Suppressor macrophage treated with lipopolysaccharide for 1 hour (primary cell): ENCODE measurements at places on chromosomes 4 and X.

GRCh38 chrX:74500555-74500954 is 79.3 kb downstream of the SLC16A2 start:
- no peak for DNase-seq

DNA sequence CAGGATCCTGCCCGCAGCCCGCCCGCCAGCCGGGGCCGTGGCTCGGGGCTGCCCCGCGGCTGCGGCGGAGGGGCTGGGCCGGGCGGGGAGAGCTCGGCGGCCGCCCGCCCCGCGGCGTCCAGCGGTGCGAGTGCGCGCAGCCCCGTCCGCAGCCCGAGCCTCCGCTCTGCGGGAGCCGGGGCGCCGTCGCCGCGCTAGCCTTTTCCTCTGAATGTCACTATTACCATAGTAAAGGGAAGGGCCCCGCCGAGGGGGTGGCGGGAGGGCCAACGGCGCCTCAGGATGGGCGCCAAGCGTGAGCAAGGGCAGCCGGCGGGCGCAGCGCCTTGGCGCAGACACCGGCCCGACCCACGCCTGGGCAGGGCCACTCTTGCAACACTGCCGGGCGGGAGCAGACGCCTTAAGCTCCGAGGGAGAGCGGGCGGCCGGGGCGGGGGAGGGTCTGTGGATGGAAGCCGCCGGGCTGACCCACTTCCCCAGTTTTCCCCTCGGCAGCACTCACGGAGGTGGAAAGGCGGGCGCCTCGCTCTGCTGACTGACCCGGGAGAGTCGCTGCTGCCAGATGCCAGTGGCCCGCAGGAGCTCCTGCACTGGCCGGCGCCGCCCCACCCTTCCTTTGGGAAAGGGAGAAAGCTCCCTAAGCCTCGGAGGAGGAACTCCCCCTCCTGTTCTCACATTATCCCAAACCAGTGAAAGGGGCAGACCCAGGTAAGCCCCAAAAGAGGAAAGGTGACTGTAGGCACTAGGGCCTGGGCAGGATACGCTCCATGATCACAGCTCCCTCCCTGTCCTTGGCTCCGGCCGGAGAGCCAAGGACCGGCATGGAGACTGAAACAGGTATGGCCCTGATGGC is 329.4 kb downstream of the HNRNPD start:
- peak; percentile 92 for DNase-seq

DNA sequence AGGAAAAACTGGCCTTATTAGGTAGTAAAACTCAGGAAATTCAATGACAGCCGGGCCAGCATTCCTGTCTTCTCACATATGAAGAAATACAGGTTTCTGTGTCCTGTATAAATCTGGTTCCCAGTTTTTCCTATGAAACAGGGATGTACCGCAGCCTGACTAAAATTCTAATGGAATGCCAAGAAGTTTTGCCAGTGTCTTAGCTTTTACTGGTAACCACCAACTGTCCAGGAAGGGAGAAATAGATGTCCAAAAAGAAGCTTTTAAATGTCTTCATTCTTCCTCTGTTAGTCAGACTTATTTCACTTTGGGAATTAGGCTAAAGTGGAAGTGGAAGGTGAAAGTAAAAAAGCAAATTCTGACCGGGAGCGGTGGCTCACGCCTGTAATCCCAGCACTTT is 108.0 kb upstream of the TBL1X start:
- no peak for DNase-seq

DNA sequence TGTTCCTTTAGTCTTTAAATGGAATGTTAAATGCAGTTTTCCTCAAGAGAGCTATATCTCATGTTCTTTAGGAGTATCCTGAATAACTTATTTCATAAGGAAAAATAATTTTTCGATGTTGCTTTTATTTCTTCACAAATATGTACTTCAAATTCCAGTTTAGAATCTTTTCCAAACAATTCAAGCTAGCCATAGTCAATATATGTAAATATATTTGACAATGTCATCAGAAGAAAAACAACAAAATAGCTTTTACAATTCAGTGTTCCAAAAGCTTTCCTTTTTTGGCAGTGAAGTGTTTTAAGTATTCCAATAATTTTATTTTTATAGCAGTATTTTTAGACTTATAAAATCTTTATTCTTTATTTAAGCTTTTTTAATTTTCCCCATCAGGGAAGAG is 1532.0 kb downstream of the PCDH18 start:
- DNase-seq, result no peak

DNA sequence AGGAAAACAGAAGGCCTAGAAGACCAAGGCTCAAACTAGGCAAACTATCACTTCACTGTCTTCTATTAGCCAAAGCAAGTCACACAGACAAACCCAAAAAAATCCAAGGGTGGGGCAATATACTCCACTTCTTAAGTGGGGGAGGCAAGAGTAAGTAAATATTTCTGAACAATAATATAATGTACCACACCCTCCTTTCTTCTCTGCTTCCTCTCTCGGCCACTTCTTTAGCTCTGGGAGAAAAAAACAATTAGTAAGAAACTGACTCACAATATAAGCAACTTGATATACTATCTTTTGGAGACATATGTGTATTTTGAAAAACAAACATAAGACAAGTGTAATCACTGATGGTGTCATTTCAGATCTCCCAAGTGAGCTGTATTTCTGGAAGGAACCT is 14.8 kb downstream of the DCAF8L1 start:
- no peak for DNase-seq

- no peak for DNase-seq
These were observed 177.1 kb downstream of the SPANXN3 start for GRCh38 chrX:143340190-143340589.

DNA sequence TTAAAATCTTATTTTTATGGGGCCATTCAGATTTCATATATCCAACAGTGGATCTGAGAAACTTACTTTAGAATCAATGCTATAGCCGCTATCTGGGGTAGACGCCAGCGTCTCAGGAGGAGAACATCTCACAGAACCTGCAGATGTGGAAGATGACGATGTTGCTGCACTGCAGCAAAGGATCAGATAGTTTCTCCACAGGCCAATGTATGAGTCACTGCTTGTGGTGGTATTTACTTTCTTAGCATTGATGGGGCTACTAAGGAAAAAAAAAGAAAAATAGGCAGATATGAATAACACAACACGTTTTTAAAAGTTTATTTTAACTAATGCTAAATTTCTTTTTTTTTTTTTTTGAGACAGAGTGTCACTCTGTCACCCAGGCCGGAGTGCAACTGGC is 85.9 kb downstream of the ZAR1 start:
- DNase-seq, result no peak

GRCh38 chr4:40149960-40150385 is 46.9 kb upstream of the RHOH start:
- peak; percentile 78 for DNase-seq

DNA sequence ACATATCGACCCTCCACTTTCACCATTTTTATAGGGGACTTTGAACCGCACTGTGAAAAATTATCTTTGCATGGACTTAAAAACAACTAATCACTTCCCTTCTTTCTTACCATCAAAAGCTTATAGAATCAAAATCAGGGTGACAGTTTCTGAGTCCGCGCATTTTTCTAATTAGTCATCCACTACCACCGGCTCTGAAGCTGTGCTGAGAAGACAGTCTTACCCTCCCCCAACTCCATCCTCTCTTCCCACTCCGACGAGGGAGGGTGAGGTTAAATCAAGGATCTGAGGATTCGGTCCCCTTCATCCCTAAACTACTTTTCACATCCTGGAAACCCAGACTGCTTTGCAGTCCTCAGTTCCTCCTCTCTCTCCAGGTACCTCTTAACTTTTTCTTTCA is 4.2 kb downstream of the DCTD start:
- DNase-seq, result no peak

DNA sequence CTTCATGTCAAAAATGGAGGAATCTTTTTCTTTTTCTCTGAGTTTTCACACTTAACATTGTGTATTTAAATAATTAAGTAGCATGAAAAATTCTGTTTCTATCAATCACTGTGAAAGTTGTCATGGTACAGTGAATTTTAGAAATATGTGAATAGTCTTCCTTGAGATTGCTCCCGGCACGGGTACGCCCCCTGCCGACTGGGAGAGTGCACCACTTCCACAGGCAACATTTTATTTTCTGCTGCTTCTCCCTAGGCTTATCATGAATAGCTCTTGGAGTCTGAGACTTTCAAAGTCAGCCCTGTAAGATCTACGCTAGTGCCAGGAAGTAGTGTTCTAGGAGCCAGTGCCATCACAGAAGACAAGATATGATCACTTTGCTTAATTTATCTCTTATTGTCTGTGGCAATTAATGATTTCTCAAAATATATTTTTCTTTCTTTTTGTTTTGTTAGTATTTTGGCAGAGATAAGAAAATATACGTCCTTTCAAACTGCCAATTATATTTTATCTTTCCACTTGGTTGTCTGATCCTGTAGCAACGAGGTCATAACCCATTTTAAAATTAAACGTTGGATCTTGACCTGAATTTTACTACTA is 763.8 kb upstream of the AADAT start:
- DNase-seq, result peak; percentile 40

DNA sequence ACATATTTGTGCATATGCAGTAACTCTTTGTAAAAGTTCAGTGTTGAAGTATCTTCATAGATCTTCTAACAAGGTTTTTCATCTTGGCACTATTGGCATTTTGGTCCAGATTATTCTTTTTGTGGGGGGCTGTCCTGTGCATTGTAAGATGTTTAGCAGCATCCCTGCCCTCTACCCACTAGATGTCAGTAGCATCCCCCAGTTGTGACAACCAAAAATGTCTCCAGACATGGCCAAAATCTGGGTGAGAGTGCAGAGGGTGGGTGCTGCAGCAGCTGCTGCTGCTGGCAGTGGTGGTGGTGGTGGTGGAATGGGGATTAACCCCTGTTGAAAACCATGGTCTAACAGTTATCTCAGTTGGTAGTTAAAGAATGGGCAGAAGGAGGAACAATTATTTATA is 370.0 kb downstream of the GPAT3 start:
- no peak for DNase-seq

DNA sequence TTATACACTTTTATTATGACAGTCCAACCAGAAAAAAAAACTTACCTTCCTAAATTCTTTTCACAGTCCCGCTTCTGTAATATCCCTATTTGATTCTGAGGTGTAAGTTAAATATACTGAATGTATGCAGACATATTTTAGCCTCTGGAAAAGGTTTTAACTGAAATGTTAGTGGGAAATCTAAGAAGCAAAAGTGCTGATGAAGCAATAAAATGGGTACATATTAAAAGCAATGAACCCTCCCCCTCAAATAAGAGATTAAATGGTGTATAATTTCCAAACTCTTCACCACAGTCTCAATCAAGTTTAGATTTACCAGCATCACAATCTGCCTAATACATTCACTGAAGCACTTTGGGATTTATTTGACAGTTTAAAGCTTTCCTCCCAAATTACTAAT is 688.3 kb upstream of the DIAPH2 start:
- DNase-seq, result no peak

DNA sequence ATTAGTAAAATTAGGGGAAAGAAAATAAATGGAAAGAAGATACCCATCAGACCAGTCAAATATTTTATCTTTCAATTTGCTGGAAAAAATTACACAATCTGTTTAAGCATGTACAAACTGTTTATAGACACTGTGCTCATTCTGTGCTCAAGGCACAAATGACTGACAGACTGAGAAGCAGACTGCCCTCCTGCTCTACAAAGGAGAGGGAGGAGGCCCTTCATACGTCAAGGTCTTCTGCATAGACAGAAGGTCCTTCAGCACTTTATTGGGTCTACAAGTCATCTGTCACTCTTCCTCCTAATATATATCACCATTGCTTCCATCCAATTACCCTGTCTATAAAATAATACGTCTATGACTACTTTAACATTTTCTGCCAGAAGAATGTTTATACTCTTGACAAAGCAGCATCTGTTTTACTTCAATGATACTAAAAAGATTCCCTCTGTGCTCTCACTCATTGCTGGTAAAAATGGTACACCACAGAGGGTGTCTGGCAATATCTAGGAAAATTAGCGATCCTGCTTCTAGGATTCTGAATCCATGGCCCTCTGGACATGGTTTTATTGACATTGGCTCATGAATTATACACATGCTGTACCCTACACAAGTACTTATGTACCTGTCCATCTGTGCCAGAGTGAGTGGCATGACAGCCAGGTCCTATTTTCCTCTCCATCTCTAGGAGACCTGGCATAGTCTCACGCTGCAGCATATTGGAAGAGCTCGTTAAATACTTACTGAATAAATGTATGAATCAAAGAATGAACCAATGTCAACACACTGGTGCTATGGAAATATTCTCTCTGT is 11.3 kb downstream of the SLC10A6 start:
- DNase-seq, result no peak

DNA sequence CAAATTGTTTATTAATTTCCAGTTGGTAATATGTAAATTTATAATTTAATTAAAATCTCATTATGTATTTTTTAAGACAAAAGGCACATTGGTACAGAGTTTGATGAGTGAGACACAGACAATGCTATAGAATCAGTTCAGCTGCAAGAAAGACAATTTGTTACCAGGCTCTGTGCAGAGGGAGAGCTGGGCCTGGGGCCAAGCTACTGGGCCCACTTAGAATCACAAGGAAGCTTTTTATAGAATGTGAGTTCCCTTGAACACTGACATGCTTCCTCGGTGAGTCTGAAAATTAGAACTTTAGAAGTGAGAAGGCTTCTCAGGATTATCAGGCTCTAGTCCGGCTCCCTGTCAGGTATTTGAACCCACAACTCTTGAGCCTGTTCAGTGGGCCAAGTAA is 129.0 kb downstream of the AFF2 start:
- no peak for DNase-seq

GRCh38 chrX:153688071-153688470 is 345 bp downstream of the SLC6A8 start:
- no peak for DNase-seq

DNA sequence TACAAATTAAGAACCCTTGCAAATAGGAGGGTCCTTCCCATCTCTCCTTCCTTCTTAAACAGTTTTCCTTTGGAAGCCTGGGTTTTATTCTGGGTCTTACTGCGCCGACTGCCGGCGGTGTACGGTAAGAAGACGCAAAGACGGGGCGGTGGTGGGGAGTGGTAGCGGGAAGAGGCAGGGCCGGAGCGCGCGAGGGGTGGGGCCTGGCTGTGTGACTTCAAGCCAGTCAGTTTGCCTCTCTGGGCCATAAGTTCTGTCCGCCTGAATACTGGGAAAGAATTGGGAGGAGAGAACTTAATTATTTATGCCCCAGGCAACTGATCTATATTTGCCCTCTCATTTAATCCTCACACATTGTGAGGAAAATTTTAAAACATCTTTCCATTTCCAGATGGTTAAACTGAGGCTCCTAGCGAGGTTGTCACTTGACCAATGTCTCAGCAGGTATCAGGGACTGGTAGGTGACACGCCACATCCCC is 726 bp upstream of the KANTR start:
- DNase-seq, result peak; percentile 87

DNA sequence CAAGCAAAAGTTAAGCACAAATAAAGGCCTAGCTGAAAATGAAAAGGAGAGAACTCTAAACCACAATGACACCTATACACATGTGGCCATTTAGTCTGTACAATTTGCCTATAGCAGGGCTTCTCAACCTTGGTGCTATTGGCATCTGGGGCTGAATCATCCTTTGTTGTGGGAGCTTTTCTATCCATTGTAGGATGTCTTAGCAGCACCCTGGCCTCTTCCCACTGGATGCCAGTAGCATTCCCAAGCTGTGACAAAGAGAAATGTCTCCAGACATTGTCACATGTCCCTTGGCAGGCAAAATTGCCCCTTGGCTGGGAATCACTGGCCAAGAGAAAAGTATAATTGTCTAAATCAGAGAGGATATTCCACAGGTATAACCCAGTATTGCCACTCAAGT is 13.5 kb upstream of the PRPS2 start:
- DNase-seq, result no peak
